ENCODE measurements at places on chromosomes 6 and 20. TPM values are rescaled to one million over a fixed set of nuclear protein-coding genes. Genes with fewer than 3 reads are reported as not detected.

Gene BNIP5
- 14.4 TPM for total RNA-seq

Gene PHACTR3
- 0.47 TPM for total RNA-seq

Gene FAM83C
- total RNA-seq: not detected

Gene TFAP2C
- 0.52 TPM for total RNA-seq

Gene GPR6
- not detected for total RNA-seq

Gene SLC22A7
- total RNA-seq: not detected

Gene RFX6
- 1.5 TPM for total RNA-seq

DNA sequence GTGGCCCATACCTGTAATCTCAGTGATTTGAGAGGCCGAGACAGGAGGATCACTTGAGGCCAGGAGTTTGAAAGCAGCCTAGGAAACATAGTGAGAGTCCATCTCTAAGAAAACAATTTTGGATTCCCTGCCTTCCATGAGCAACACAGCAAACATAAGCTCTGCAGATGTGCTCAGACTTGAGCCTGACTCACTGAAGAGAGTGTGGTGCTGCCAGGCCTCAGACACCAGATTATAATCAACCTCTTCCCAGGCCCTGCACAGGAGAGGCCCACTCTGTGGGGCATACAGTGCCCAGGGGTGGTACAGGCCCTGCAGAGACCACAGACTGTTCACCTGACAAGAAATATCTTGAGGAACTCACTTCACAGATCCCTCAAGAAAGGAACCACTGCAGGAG is 19.9 kb downstream of the HLA-DPB1 start:
- no peak for DNase-seq

DNA sequence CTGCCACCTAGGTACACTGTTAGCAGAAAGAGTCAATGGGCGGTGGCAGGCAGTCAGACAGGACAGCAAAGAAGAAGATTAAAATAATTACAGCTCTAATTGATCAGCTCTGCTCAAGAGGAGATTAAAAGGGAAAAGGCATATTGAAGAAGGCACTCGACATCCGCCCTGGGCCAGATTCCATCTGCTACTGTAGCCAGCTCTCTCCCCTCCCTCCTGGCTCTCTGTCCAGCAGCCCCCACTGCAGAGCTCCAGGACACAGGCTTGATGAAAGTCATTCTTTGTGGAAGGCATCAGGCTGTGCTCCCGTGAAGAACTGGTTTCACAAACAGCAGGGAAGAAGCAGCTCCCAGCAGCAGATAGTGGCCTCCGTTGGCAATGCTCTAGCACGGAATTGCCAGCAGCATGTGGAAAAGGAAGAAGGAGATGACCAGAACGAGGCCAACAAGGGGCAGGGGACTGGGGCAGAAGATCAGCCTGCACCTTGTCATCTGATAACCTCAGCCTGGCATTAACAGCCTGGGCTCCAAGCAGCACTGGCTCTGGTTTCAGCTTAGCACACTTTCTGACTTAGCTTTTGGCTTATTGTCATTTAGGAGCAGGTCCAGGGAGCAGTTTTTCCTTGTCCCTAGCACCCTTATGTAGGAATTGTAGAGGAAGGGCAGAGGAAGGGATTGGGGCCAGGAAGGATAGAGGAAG is 465.9 kb downstream of the KIF16B start:
- no peak for DNase-seq

DNA sequence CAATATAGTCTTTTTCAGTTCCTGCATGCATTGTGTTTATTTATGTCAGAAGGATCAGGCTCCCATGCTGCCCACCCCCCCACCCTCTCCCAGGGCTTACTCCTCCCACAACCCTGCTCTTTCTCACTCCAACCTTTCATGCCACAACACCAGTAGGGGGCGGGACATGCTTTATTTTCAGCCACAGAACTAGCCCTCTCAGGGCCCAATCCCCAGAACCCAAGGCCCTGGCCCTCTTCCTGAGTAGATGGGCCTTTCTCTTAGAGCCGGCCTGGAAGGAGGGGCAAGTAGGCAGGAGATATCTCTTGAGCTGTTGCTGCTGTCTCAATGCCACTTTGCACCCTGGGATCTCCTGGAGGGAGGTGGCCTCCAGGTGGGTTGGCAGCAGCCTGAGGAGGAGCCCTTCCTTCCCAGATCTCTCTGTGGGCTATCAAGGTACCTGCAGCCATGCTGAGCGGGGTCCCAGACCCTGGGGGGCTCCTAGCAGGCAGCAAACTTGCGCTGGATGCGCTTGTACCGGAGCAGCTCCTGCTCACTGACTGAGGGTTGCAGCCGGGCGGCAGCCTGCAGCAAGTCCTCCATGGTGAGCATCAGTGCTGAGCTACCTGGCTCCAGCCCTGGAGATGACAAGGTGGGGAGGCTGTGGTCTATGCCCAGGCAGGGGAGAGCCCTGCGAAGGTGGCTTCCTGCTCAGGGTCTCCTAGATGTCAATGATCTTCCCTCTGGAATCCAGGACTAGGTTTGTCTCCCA is 3.5 kb downstream of the GNMT start:
- DNase-seq: peak; percentile 38

DNA sequence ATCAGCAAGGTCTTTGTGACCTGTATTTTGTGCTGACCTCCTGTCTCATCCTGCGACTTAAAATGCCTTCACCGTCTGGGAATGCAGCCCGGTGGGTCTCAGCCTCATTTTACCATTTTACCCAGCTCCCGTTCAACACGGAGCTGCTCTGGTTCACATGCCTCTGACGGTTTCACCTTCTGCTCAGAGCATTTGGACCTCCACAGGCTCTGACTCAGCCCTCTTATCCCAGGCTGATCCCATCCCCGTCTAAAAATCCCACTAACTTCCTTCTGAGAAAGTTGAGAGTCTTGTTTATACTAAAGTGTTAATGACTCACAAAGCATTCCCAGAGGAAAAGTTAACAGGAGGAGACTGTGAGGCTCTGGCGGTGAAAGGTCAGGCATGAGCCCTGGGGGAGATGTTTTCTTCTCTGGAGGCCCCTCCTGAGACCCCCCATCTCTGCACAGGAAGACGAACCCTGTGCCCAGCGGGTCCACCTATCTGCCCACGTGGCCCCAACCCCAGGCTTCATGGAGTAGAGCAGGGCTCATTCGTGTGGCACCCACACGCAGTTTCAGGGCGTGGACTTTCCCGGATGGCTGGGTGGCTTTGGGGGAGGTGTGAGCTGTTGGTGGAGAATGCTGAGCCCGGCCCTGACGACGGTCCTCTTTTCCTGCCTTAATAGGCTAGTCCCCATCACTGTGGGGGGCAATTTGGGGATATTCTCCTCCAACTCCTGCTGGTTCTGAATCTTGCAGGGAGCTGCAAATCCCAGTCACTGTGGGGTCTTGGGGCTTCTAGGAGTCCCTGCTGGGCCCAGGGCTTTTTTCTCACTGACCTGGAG is 3.3 kb upstream of the BIRC7 start:
- no peak for DNase-seq

- DNase-seq: no peak
These were observed 3.3 kb downstream of the EZR start for GRCh38 chr6:158815907-158816306.

Measured in left colon (tissue), 2 donors.